ENCODE measurements at places on chromosomes 6 and 20.

- DNase-seq, result no peak
Measured at GRCh38 chr6:130148181-130148580, 74.6 kb downstream of the SAMD3 start.

GRCh38 chr20:13341737-13342393 lies 120.8 kb downstream of the ISM1 start:
- DNase-seq, result no peak

- DNase-seq, result no peak
Measured at GRCh38 chr6:109451376-109451775, 4.2 kb downstream of the MICAL1 start.

DNA sequence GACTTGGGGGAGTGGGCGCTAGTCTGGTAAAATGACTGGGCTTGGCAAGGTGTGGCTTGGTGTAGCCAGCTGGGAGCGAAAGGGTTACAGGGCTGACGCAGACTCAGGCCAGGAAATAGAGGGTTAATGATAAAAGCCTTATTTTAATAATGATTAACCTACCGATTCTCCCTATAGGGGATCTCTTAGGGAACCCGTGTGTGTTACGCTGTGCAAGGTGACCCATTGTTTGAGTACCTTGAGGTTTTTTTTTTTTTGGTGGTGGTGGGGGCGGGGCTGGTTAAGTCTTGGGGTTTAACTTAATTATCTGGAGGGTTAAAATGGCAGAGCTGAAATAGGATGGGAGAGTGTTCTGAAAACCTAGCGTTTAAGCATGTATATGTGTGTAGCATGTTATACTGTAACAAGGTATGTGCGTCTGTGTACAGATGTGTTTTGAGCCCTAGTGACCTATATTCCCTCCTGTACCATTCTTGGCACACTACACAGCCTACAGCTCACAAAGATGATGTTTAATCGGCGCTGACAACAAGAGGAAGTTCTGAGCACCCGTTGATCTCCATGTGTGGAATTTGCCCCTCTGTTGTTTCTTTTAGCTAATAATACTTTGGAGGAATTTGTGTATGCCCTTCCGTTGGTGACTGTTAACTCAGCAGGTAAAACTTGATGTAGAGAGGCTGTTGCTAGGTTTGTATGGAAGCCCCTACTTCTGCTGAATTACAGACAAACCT lies 1.3 kb downstream of the CARMIL1 start:
- no peak for DNase-seq

DNA sequence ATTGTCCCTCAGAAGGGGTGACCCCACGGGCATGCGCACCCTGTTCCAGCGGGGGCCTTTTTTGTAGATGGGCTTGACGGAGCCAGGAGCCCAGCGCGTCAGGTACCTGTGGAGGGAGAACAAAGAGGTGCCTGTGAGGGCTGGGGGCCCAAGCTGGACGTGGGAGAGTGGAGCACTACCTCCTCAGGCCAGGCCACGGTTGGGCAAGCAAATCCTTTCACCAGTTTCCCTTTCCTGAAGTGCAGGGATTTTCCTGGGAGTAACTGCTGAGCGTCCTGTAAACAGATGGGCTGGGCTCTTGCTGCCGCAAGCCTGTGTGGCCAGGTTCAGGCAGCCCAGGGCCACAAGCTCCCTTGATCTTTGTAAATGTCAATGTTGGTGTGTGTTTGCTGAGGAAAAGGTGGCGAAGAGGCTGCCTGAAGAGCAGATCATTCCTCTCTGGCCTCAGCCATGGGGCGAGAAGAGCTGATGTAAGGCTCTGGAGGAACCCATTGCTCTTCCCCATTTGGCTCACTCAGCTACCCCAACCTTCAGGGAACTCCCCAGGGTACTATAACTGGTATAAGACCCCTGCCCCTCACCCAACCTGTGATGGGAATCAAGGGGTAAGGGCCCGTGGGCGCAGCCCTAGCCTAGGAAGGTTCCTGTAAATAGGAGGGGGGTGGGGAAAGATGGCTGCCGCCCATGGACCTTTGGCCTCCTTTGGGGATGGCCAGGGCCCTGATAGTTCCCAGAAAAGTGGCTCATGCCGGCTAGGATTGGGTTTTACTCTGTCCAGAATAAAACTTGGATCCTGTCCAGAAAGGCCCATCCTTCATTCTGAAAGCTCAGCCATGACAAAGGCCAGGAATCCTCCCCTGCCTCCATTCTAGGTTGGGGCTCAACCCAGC lies 15.5 kb downstream of the MRPS18A start:
- DNase-seq, result no peak

DNA sequence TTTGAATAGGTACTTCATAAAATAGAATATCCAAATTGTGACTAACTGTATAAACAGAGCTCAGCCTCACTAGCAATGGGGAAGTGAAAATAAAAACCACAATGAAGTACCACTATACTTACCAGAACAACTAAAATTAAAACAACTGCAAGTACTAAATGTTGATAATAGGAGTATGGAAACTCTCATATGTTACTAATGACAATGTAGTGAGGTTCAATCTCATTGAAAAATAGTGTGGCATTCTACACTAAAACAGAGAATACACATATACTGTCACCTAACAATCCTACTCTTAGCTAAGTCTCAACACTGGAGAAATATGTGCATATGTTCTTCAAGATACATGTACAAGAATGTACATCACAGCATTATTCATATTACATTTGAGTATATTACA lies 132.0 kb upstream of the CARMIL1 start:
- no peak for DNase-seq

GRCh38 chr6:31094389-31094881 lies 17.9 kb downstream of the C6orf15 start:
- DNase-seq, result no peak

DNA sequence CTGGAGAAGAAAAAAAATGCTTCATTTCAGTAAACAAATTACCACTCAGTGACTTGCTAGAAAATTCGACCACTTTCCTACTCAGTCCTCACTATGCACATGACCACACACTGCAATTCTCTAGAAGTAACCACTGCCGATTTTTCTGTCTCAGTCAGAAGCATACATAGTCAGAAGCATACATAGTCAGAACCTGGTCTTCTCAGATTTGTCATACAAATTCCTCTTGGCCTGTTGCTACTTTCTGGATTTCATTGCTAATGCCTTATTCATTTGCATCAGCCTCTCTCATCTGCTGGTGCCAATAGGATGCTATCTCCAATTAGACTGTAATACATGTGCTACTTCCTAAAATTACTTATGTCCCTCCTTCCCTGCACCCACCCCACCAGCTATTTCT lies 10.2 kb upstream of the KIF16B start:
- DNase-seq, result no peak

GRCh38 chr20:44866703-44867335 lies 18.7 kb upstream of the YWHAB start:
- no peak for DNase-seq
